ENCODE measurements at places on chromosomes 2 and 18.

DNA sequence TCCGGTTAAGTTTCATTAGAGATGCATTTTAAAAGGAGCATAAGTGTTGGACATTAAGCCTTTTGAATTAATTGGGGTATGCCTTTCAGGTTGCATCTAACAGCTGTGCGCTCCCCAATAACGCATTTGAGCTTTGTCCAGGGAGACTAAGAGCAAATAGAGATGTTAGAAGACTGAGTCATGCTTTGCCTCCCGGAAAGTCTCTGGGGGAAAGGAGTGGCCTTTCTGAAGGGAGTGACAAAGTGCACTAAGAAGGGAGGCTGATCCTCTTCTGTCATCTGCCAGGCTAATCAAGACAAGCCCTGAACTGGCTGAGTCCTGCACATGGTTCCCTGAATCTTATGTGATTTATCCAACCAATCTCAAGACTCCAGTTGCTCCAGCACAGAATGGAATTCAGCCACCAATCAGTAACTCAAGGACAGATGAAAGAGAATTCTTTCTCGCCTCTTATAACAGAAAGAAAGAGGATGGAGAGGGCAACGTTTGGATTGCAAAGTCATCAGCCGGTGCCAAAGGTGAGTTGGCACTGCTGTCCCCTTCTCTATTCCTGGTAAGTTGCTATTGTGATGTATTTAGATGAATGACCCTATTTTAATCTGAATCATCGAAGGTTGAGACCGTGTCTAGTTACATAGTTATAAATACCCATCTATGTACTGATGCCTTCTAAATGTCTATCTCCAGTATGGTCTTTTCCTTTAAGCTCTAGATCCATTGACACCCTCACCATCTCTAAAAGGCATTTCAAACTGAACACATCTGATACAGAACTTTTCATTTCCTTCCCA lies 12.1 kb downstream of the TTL start:
- no peak for DNase-seq

- DNase-seq: no peak
Measured at GRCh38 chr2:39568561-39569006, 97.1 kb upstream of the TMEM178A start.

DNA sequence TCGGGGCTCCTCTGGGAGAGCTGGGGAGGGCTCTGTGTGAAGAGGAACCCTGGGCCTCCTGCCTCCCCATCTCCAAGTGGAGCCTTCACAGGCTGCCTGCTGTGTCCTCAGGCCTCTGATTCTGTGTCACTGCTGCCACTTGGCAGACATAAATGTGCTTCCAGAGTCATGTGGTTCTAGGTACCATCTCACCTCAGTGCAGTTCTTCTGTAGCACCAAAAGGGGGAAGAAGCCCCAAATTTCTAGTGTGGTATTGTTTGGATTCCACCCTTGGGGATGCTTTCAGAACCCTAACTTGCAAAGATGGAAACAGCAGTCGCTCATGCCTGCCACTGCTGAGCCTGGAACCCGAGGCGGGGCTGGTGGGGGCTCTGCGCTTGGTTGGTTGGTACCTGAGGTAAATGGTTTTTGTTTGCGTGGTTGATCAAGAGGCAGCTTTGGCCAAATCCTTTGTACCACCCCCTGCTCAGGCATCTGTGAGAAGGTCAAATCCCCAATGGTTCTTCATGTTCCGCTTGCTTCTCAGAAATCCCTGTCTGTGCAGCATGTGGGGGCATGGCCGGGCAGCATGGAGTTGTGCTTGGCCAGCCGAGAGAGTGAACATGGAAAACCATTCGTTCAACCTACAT lies 27.5 kb downstream of the COA5 start:
- DNase-seq: no peak

DNA sequence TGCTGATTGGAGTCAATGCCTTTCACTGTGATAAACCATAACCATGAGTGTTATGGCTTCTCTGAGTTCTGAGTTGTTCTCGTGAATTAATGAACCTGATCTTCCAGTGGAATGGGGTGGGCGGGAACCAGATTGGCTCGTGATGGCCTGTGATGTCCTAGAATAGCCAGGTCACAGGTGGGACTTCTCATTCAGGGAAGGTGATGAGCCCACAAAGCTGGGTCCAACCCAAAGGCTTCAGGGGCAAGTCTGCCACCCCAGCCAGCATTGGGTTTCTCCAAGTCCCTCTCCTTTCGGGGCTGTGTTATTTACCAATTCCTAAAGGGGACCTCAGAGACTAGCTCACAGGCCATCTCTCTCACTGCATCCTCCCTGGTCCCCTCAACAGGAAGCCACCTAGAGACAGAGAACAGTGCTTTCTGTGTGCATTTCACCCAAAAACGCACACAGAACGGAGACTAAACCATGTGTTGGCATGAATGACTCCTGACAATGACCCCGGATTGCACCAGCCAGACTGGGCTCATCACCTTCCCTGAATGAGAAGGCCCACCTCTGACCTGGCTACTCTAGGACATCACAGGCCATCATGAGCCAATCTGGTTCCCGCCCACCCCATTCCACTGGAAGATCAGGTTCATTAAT lies 85.5 kb downstream of the MALT1 start:
- no peak for DNase-seq

DNA sequence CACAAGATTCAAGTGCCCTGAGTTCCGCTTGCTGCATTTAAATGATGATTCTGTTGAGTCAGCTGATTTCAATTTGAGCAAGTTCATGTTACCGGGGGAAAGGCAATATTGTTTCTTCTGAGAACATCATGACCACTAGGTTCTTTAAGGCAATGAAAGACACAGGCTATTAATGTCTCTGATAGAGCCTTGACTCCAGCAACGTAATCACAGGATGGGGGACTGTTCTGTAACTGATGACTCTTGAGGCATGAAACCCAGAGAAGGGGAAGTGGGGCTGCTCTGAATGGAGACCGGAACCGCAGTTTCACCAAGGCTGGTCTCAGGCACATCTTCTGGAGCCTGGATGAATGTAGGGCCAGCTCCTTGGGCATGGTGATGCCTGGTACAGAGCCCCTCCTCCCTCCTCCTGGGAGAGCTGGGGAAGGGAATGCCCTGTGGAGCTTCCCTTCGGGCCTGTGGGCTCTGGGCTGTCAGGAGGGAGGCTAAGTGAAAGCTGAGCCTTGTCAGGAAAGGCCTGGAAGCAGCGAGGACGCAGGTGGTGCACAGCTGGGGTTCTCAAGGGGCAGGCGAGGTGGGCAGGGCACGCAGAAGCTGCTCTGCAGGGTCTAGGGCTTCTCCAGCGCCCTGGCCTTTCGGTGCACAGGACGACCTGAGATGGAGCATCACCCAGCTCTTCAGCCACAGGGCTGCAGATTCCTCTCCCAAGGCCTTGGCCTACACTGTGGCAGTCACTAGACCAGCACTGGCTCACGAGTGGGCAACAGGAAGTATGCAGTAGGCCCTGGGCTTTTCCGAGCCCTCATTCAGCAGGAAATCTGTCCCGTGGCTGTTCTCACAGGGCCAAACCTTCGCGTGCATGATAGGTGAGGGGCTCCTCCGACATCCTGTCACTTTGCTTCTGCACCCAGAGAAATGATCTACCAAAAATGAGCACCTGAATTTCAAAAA lies 36.6 kb upstream of the PRLH start:
- no peak for DNase-seq

- DNase-seq: no peak
Measured at GRCh38 chr2:216554755-216555154, 56.1 kb downstream of the RPL37A start.

DNA sequence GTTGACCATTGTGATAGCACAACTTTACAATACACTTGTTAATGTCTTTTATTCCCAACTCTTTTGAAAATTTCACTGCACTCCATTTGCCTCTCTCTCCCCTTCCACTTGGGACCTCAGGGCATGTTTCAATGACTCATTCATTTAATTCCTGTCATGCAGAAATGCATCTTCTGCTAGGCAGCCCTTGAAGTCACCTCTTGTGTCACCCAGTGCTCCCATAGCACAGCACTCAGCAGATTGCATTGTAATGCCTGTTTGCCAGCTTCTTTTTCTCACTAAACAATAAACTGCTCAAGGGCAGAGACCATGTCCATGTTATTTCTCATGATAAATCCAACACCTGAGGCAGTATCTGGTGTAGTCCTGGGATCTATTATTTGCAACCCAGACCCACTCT lies 85.9 kb upstream of the ACSL3 start:
- DNase-seq: no peak
